ENCODE measurements at places on chromosomes 5 and 9. TPM values are rescaled to one million over a fixed set of nuclear protein-coding genes. Genes with fewer than 3 reads are reported as not detected.

DNA sequence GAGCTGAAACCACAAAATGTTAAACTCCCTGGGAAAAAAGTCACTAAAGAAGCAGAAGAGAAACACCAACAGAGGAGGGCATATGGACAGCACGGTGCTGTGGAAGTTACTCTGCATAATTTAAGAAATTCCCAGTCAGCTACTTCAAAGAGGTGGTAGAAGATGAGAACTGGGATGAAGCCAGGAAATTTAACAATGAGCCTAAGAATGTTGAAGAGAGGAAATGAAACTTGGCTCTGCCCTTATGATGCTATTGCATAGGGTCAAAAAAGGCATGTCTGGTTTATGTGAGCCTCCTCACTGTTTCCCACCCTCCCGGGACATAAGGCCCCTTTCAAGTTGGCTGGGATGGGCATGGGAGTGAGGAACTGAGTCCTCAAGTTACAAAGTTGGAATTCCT, 25.4 kb upstream of the SNX18 start:
- H3K4me3 ChIP-seq: no peak overlapping the region
- no peaks in the 10 kb centered on the region for H3K4me1 ChIP-seq
- H3K27me3 ChIP-seq: no peaks in the 10 kb centered on the region

GRCh38 chr5:140251527-140251973, 51.4 kb downstream of the PFDN1 start:
- H3K27me3 ChIP-seq: no peaks in the 10 kb centered on the region
- H3K36me3 ChIP-seq: peaks cover 7% of the 10 kb centered on the region
- no peak overlapping the region for H3K4me3 ChIP-seq
- H3K27ac ChIP-seq: no peak overlapping the region
- DNase-seq: no peak

DNA sequence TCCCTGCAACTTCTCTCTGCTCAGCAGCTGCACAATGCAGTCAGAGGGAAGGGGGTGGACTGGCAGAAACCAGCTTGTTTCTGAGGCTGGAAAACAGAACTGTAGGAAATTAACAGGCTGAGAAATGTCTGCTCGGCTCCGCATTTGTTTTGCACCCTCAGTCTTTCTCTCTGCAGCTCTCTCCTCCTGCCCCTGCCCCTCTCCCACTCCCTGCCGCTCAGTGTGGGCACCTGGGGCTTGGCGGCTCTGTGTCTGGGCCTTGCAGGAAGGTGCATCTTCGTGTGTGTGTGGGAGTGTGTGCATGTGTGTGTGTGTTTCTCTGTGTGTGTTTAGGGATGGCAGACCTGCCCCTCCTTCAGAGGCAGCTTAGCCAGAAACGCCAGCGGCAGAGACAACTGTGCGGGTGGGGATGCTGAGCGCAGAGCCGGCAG, 53.0 kb downstream of the PCDH1 start:
- no peak overlapping the region for H3K4me3 ChIP-seq
- H3K36me3 ChIP-seq: no peaks in the 10 kb centered on the region
- H3K27ac ChIP-seq: no peak overlapping the region
- no peak for DNase-seq
- no peaks in the 10 kb centered on the region for H3K4me1 ChIP-seq

DNA sequence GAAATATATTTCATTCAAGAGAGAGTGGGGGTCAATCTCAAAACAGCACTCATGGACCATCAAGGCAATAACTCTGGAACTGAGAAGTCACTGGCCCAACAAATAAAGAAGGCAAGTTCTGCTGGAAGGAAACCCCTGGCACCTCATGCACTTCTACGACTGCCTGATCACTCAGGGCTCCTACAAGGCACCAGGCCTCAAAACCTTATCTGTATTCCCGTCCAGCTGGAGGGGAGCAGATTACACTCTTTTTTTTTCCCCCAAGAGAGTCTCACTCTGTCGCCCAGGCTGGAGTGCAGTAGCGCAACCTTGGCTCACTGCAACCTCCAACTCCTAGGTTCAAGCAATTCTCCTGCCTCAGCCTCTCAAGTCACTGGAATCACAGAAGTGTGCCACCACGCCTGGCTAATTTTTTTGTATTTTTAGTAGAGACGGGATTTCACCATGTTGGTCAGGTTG, 49.9 kb downstream of the P4HA2 start:
- H3K27me3 ChIP-seq: no peaks in the 10 kb centered on the region
- no peaks in the 10 kb centered on the region for H3K4me1 ChIP-seq
- no peak for DNase-seq
- no peak overlapping the region for H3K4me3 ChIP-seq
- no peak overlapping the region for H3K27ac ChIP-seq

GRCh38 chr5:95919658-95920057, 42.0 kb downstream of the ELL2 start:
- H3K4me1 ChIP-seq: peaks cover 14% of the 10 kb centered on the region
- no peak overlapping the region for H3K27ac ChIP-seq
- no peak for DNase-seq
- no peak overlapping the region for H3K4me3 ChIP-seq

DNA sequence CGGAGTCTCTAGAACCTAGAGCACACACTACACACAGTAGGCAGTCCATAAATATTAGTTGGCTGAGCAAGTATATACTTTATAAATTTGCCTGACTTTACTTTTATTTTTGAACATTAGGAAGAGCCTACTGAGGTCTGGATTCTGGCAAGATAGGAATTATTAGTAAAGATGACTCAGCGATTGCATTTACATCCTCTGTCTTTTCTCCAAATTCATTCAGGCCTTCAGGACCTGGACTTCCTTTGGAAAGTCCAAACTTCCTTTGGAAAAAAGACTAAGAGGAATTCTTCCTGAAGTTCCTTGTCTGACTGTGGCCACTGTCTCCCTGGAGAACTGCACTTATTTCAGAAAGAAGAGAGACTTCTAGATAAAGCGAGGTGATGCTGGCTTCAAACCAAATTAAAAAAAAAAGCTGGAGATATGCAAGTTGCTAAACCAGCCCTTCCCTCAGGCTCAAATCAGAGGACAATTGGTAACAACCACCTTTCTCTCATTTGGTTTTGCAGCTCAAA, 251.3 kb downstream of the GAS1 start:
- DNase-seq: no peak
- H3K4me3 ChIP-seq: no peak overlapping the region
- H3K4me1 ChIP-seq: no peaks in the 10 kb centered on the region
- no peaks in the 10 kb centered on the region for H3K27me3 ChIP-seq

DNA sequence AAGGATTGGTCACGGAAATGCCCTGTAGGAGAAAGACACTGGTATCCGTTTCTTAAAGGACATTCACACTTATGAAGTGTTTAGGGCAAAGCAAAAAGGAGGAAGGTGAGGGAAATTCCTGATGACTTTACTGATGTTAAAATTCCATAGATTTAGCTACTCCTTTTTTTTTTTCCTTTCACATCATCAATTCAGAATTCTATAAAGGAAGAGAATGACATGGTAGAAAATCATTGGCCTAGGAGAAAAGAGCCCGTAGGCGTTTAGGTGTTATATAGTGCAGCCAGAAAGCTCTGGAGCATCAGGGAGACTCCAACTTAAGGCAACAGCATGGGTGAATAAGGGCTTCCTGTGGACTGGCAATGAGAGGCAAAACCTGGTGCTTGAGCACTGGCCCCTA, at the start of gene TSLP:
Gene TSLP, plus strand, starts transcription at position 301 of the 400 bp plus-strand sequence. CDS start 178 bp downstream, outside the sequence.
- peaks cover 27% of the 10 kb centered on the region for H3K27me3 ChIP-seq
- peaks cover 7% of the 10 kb centered on the region for H3K4me1 ChIP-seq
- H3K36me3 ChIP-seq: no peaks in the 10 kb centered on the region
- DNase-seq: no peak

DNA sequence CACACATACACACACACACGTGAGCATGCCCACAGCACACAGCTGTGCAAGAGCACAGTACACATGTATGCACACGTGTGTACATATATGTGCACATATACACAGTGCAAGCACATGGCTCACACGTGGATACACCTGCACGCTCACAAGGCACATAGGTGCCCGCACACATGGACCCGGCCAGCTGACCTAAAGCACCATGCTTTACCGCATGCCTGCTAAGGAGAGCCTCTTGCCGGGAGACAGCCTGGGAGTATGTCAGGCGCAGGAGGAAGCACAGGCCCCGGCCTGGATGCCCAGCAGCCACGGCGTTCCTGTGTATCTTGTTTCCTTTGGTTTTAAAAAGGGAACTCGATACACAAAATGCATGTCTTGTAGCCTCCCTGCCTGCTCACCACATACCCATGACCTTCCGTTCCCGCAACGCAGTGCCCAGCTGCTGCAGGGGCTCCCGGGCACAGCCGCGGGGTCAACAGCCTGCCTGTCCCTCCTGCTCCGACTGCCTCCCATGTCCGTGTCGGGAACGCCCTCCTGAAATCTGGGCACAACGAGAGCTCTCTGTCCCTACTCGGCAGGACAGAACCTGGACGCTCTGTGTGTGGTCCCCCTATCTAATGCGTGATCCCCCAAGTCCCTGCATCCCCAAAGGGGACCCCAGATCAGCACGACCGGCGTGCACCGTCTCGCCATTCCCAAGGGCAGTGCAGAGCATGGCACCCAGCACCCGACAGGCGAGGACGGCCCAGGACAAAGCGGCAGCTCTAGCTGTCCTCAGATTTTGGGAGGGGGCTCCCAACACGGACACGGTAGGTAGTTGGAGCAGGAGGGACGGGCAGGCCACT, 3.6 kb downstream of the SLC12A7 start:
- no peak overlapping the region for H3K27ac ChIP-seq
- H3K4me1 ChIP-seq: peaks cover 23% of the 10 kb centered on the region
- no peaks in the 10 kb centered on the region for H3K27me3 ChIP-seq
- DNase-seq: no peak
- H3K4me3 ChIP-seq: no peak overlapping the region
- H3K36me3 ChIP-seq: no peaks in the 10 kb centered on the region

GRCh38 chr9:32533336-32533735, 7.3 kb upstream of the RIGI start:
- H3K27ac ChIP-seq: no peak overlapping the region
- H3K4me3 ChIP-seq: no peak overlapping the region
- H3K4me1 ChIP-seq: no peaks in the 10 kb centered on the region

DNA sequence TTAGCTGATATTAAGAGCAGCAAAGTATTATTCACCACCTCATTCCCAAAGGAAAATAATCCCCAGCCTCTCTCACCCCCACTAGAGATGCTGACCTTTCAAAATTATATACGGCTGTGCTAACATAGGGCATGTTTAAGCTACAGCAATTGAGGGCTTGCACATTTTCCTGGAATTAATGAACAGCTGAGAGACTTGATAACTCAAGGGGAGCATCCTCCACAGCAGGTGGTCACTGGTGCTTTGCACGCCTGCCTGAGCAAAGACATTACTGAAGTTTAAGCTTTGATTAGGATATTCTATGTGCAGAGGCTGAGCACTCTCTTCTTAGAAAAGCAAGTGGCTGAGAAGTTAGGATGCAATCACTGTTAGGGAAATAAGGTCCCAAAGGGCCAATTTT, 230.9 kb downstream of the FAM114A2 start:
- H3K36me3 ChIP-seq: no peaks in the 10 kb centered on the region
- no peak overlapping the region for H3K4me3 ChIP-seq
- H3K27me3 ChIP-seq: no peaks in the 10 kb centered on the region
- DNase-seq: no peak

DNA sequence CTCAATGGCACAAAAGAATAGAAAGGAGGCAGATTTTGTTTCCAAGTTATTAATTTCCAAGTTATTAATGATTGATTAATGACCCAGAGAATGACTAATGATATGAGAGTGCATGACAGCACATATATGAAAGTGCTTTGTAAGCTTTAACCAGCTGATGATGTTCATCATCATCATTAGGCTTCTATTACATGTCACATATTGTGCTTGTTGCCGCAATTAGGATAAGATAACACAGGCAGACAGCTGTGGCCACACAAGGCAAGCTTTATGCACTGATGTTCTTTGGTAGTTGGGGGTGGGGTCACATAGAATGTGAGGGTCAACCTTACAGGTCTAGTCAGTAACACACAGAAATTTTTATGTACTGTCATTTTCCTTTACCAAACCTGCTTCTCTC, 219.7 kb downstream of the TRPM3 start:
- H3K36me3 ChIP-seq: no peaks in the 10 kb centered on the region
- no peak overlapping the region for H3K4me3 ChIP-seq
- H3K27ac ChIP-seq: no peak overlapping the region
- DNase-seq: no peak

GRCh38 chr5:169728418-169728817, 91.3 kb downstream of the DOCK2 start:
- H3K4me3 ChIP-seq: no peak overlapping the region
- no peaks in the 10 kb centered on the region for H3K36me3 ChIP-seq
- H3K27ac ChIP-seq: no peak overlapping the region
- DNase-seq: no peak
- no peaks in the 10 kb centered on the region for H3K4me1 ChIP-seq
- H3K27me3 ChIP-seq: no peaks in the 10 kb centered on the region

DNA sequence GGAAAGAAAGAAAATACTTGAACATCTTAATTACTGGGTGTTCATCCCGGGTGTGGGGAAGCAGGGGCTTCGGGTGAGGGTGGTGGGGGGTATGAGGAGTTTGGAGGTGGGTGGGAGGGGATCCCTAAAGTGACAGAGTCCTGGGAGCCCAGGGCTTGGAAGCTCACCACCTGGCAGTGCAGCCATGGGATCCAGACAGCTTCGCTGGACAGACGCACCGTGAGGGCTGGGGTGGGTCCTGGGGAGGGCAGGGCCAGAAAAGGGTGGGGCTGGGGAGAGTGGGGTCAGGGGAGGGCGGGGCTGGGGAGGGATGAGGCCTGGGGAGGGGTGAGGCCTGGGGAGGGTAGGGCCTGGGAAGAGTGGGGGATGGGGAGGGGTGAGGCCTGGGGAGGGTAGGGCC, 127.5 kb upstream of the LPCAT1 start:
- H3K27me3 ChIP-seq: peaks cover 29% of the 10 kb centered on the region
- DNase-seq: no peak
- H3K4me3 ChIP-seq: no peak overlapping the region
- H3K4me1 ChIP-seq: no peaks in the 10 kb centered on the region
- no peaks in the 10 kb centered on the region for H3K36me3 ChIP-seq
- H3K27ac ChIP-seq: no peak overlapping the region

DNA sequence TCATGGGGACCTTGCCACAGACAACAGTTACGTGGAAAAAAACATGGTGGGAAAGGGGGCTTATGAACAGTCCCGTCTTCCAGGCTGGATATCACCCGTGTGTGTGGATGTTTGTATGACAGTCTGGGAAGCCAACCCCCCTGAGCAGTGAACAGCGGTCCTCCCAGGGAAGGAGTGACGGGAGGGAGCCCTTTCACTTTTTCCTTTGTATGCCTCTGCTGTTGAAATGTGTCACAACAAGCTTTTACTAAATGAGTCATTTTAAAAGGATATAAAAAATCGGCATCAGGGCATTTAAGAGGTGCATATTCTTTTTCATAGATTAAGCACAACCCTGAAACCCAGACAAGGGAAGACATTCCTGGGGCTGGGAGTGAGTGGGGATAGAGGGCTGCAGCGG, 5.1 kb downstream of the MYMK start:
- no peak overlapping the region for H3K27ac ChIP-seq
- no peaks in the 10 kb centered on the region for H3K27me3 ChIP-seq
- no peak overlapping the region for H3K4me3 ChIP-seq

DNA sequence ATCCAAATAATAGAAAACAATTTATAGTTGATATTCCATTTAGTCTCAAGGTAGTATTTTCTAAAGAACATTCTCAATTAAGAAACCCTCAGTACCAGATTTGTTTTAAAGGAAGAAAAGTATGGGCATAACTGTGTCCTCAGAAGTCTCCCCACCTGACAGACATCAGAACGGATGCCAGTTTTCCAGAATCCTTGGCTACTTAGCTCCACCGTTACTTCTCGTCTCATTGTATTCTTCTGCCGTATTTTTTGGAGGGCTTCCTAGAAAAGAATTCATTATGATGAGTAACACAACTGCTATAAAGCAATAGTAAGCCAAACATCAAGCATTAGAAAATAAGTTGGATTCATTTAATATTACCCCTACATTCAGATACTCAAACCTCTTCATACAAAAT, 67.8 kb downstream of the DROSHA start:
- H3K4me1 ChIP-seq: no peaks in the 10 kb centered on the region
- H3K27me3 ChIP-seq: no peaks in the 10 kb centered on the region
- no peak for DNase-seq
- no peak overlapping the region for H3K4me3 ChIP-seq

Gene TPM2
- polyA plus RNA-seq: 1,472 TPM

Gene SH3TC2
- 0.40 TPM for polyA plus RNA-seq

Gene KLHL9
- polyA plus RNA-seq: 6.7 TPM

Gene SOX30
- not detected for polyA plus RNA-seq

Measured in adrenal gland (tissue), 19 donors.